ENCODE measurements at places on chromosomes 6 and 20.
A peak's percentile ranks its signal among the peaks of the same experiment; 100 is the strongest.

- DNase-seq: no peak
Measured at GRCh38 chr6:146560607-146561006, 17.0 kb downstream of the RAB32 start.

DNA sequence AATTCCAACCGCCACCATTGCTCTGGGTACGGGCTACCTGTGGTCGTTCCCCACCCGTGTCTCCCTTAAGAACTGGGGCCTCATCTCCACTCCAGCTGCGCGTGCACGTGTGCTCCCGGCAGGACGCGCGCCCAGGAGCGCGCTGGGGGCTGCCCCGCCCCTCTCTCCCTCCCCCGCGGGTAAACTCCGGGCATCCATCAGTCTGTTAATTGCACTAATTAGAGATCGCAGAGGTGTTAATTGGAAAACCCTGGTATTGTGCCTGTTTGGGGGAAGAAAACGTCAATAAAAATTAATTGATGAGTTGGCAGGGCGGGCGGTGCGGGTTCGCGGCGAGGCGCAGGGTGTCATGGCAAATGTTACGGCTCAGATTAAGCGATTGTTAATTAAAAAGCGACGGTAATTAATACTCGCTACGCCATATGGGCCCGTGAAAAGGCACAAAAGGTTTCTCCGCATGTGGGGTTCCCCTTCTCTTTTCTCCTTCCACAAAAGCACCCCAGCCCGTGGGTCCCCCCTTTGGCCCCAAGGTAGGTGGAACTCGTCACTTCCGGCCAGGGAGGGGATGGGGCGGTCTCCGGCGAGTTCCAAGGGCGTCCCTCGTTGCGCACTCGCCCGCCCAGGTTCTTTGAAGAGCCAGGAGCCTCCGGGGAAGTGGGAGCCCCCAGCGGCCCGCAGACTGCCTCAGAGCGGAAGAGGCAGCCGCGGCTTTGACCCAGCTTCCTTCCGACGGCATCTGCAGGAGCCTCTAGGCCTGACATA, 14.4 kb downstream of the FOXP4 start:
- DNase-seq: peak; percentile 81

GRCh38 chr20:15613530-15613929, 959.7 kb downstream of the KIF16B start:
- DNase-seq: no peak

DNA sequence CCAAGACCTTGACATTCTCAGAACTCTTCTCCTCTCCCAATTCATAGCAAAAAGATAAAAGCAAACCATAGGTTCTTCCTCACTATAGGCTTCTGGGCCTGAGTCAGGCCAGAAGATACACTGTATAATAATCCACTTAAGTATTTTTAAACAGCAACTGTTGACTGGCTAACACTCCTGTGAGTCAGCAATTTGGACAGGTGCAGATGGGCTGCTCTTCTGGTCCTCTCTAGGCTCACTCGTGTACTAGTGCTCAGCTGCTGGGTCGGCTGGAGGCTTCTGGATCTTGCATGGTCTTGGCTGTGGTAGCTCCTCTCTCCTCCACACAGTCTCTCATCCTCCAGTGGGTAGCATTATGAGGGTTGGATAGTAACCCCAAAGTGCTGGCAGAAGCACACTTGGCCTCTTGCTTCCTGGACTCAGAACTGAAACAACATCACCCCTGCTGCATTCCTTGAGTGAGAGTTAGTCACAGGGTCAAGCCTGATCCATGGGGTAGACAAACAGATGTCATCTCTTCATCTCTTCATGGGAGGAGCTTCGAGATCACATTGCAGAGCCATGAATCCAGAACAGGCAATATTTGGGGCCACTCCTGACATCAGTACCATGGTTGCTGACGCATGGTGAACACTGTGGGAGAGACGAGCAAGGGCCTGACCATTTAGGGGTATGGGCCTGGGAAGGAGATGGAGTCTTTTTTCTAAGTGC, 86.9 kb downstream of the C6orf118 start:
- DNase-seq: no peak

Data from naive B cell (primary cell).